Ovary (tissue), 10 donors: ENCODE measurements at places on chromosomes 11 and 22. TPM values are rescaled to one million over a fixed set of nuclear protein-coding genes. Genes with fewer than 3 reads are reported as not detected.

DNA sequence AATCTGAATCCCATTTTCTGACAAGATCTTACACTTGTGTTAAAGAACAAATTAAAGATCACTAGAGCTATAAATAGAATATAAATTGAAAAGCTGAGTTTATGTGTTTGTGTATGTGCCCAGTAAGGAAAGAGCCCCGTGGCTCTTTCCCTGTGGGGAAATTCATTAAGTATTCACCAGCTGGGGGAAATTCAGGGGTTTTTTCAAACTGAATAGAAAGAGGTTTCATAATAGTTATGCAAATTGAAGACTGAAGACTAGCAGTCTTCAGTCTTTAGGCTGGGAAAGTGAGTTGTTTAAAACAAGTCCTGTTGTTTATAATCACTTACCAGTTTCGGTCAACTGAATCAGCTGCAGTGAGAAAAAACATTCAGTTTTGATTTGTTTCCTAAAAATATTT lies 11.3 kb upstream of the MS4A7 start:
- no peak for DNase-seq
- H3K27me3 ChIP-seq, result no peaks in the 10 kb centered on the region
- no peak overlapping the region for H3K4me3 ChIP-seq
- no peaks in the 10 kb centered on the region for H3K4me1 ChIP-seq

GRCh38 chr11:126525216-126525615 lies 169.7 kb downstream of the ST3GAL4 start:
- H3K4me3 ChIP-seq, result no peak overlapping the region
- DNase-seq, result no peak
- no peaks in the 10 kb centered on the region for H3K36me3 ChIP-seq

The RAB30 gene
- 28.5 TPM for total RNA-seq

- no peak for DNase-seq
- peaks cover 16% of the 10 kb centered on the region for H3K4me1 ChIP-seq
- H3K27ac ChIP-seq, result no peak overlapping the region
- H3K36me3 ChIP-seq, result no peaks in the 10 kb centered on the region
These were observed 5.4 kb downstream of the TNRC6B start for GRCh38 chr22:40183029-40183581.

- H3K27ac ChIP-seq, result no peak overlapping the region
- H3K4me1 ChIP-seq, result no peaks in the 10 kb centered on the region
- no peak overlapping the region for H3K4me3 ChIP-seq
- no peak for DNase-seq
- no peaks in the 10 kb centered on the region for H3K27me3 ChIP-seq
- H3K36me3 ChIP-seq, result no peaks in the 10 kb centered on the region
These were observed 10.7 kb downstream of the RTN4R start for GRCh38 chr22:20257212-20258020.

The CCDC188 gene
- total RNA-seq, result 0.34 TPM

The BATF2 gene
- total RNA-seq, result 2.5 TPM

GRCh38 chr11:78223320-78223954 lies 34.7 kb downstream of the USP35 start:
- no peaks in the 10 kb centered on the region for H3K27me3 ChIP-seq
- no peak overlapping the region for H3K27ac ChIP-seq
- no peaks in the 10 kb centered on the region for H3K4me1 ChIP-seq
- no peak overlapping the region for H3K4me3 ChIP-seq
- DNase-seq, result no peak

DNA sequence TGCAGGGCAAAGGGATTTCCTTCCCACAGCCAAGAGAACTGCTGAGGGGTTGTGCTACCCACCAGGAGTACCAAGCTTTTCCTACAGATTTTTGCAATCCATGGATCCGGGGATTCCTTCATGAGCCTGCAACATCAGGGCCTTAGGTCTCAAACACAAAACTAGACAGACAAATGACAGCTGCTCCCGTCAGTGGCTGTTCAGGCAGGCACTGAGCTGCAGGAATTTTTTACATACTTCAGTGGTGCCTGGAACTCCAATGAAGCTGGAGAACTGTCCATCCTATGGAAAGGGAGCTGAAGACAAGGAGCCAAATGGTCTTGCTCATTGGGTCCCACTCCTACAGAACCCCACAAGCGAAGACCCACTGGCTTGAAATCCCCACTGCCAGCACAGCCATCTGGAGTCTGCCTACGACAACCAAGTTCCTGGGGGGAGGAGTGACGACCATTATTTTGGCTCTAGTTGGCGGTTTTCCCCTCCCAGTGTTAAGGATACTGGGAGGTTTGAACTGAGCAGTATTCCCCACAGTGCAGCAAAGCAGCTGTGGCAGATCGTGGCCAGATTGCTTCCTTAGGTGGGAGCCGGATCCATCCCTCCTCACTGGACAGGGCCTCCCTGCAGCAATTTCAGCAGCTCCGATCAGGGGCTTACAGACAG lies 157.7 kb upstream of the TMEM45B start:
- no peaks in the 10 kb centered on the region for H3K4me1 ChIP-seq
- no peak for DNase-seq
- H3K36me3 ChIP-seq, result no peaks in the 10 kb centered on the region
- no peak overlapping the region for H3K4me3 ChIP-seq

The DGCR6 gene
- total RNA-seq, result 0.92 TPM
